ENCODE measurements at places on chromosomes 16 and 17.

DNA sequence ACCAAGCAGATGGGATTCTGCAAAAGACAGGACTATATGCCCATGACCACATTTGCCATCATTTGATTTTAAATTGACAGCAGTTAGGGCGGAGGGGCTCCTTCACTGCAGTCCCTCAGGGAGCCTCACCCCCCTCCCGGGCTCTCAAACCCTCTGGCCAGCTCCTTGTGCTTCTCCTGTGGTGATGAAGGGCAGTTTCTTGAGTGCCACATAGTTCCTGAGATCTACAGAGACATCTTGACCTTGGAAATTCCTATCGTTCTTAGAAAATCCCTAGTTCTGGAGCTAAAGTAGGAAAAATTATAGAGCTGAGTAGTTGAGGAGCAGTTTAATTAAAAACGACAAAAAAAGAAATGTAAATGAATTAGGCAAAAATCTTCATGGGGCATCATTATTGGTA lies 231.5 kb downstream of the CCDC182 start:
- DNase-seq = no peak

DNA sequence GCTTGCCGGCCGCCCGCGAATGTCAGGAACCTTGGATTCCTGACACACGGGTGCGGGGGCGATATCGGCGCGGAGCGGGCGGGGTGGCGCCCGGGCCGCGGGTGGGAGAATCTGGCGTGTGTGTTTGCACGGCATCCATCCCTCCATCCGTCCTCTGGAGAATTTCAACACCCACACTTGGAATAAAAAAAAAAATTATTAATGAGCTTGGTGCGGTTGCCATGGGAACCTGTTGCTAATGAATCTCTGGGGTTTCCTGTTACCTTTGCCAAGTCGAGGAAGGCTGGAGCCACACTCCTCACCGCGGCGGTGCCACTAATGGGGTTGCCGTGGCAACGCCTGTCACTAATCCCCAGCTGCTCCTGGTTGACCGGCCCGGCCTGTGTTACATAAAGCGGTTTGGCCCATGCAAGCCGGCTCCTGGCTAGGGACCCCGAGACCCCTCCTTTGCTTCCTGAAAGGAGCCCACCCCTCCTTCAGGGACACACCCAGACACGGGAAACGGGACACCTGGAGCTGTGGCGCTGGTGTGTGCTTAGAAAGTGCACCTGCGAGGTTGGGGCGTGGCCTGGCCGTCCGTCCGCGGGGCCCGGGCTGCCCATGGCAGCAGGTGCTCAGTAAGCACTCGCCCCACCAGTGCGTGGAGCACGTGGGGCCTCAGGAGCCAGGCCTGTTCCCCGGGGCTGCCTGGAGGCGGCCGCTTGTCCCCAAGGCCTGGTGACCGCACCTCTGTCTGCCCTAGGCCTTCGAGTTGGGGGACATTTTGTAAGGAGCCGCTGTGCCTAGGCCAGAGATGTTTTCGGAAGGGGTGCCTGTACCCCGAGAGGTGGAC lies 14.6 kb downstream of the CACNA1H start:
- no peak for DNase-seq

GRCh38 chr16:58211245-58211644 lies 13.3 kb upstream of the CSNK2A2 start:
- no peak for DNase-seq

DNA sequence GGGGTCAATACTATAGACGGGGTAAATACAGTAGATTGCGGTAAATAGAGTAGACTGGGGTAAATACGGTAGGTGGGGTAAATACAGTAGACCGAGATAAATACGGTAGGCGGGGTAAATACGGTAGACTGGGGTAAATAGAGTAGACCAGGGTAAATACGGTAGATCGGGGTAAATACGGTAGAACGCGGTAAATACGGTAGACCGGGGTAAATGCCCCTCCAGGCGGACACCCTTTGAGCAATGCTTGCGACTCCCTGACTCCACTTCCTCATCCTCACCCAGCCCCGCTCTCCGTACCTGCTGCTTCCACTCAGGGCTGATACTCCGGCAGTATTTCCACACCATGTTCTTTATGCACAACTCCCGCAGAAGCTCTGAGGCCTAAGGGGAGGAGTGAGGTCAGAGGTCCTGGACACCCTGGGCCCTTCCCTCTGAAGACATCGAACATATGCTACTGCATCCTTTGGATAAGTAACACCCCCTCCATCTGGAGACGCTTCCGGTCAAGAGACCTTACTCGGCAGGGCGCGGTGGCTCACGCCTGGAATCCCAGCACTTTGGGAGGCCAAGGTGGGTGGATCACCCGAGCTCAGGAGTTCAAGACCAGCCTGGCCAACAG lies 13.3 kb upstream of the CRK start:
- no peak for DNase-seq

GRCh38 chr16:54936979-54937670 lies 6.5 kb downstream of the IRX5 start:
- no peak for DNase-seq

DNA sequence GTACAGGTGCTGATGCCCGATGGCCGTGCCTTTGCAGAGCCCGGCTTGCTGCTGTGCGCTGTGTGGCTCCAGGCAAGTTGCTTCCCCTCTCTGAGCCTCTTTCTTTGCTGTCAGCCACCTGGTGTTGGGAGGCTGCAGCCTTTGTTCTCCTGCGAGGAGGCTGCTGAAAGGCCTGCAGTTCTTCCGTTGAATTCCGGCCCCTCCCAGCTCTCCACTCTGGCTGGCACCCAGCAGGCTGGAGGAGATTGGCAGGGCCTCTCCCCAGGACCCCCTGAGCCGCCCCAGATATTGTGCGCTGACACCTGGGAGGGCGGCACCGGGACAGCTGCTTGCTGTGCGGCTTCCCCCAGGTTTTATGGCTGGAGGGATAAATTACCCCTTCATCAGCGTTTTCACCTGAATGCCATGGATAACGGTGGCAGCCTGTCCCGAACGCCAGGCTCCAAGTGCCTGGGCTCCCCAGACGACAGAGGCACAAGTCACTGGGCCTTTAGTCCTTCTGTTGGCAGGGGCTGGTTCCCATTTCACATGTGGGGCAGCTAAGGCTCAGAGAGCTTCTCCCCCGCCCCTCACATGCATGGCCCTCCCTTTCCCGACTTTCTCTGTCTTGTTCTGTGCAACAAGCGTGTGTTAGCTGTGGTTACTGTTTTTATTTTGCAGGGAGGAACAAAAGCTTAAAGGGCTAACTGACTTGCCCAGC lies 35.1 kb upstream of the GSE1 start:
- no peak for DNase-seq

DNA sequence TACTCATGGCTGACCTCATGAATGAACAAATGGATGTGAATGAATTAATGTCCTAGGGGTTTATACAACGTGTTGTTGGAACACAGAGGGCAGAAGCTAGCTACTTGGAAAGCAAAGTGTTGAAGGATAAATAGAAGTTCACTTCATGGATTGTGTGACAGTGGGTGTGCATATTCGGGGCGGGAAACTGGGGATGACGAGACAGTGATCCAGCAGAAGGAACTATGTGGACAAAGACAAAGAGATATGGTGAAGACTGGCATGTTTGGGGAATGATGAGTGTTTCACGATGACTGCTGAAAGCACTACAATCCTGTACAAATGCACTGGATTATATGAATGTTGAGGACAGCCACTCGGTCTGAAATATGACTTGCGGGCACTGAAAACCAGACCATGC lies 250.5 kb upstream of the C16orf82 start:
- no peak for DNase-seq

GRCh38 chr16:75379911-75380847 lies 53.1 kb downstream of the CFDP1 start:
- peak; percentile 6 for DNase-seq

Measured in stimulated activated CD4-positive, alpha-beta T cell treated with anti-CD3 and anti-CD28 coated beads, Interleukin-4, amount 100 ng/mL, for 48 hours (primary cell).